ENCODE measurements at places on chromosomes 2 and 18.

DNA sequence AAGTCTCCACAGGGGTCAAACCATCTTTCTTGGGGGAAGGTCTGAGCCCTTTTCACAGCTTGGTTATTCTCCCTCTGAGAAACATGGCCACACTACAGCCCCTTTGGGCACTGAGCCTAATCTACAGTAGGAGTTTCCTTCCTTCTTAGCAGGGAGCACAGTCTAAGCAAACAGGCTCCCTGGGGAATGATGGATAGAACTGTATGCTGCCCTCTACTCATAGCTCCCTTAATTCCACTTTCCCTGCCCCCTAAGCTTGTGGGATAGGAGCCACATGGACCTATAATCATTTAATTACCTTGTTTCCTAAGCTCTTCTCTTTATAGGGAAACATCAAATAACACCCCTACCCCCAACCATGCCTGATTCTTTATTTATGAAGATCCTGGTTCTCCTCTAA is 442.1 kb upstream of the MEX3C start:
- DNase-seq: no peak

DNA sequence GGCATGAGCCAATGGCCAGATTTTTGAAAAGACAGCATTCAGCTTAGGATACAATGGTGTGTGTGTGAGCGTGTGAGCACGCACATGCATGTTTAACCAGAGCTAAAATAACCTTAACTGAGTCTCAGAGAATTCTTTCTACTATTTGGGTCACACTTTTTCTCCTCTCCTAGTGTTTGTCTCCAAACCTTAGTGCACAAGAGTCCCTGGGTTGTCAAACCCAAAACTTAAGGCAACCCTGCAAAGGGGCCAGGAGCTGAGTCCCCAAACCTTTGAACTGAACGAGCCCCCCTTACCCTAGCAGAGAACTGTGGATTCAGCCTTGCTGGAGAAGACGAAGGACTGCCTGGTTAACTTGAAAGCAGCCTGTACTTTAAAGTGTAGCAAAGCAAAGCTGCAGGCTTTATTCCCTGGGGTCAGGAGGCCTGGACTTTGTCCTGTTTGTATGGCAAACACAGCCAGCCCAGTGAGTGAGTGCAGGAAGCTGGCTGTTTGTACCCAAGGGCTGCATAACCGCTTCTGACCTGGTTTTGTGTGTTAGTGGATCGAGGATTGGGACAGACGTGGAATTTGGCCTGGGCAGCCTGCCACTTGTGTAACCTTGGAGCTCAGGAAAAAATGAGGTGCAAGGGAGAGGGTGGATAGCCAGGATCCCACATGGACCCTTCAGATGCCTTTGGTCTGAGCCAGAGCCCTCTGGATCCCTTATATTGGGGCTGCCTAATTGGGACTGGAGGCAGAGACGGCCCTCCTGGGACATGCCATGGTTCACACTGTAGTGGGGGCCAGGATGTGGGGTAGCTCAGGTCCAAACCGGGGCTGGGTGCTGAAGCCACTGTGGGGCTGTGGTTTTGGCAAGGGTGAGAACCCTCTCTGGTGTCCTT is 6.4 kb upstream of the PSMD1 start:
- no peak for DNase-seq

DNA sequence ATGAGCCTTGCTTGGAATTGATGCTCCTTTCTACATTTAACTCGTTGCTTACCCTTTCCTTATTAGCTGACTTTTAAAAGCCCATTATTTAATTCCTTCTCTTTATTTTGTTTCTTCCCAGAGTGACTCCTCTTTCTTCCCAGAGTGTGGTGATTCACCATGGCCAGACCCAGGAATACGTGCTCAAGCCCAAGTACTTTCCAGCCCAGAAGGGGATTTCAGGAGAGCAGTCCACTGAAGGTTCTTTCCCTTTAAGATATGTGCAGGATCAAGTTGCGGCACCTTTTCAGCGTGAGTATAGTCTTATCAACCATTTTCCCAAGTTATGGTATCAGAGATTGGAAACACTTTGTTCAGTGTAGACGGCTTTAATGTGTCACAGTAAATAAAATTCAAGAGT is 163.7 kb downstream of the LTBP1 start:
- DNase-seq: no peak

- DNase-seq: no peak
Measured at GRCh38 chr2:227407591-227408151, 19.9 kb upstream of the SCYGR1 start.

DNA sequence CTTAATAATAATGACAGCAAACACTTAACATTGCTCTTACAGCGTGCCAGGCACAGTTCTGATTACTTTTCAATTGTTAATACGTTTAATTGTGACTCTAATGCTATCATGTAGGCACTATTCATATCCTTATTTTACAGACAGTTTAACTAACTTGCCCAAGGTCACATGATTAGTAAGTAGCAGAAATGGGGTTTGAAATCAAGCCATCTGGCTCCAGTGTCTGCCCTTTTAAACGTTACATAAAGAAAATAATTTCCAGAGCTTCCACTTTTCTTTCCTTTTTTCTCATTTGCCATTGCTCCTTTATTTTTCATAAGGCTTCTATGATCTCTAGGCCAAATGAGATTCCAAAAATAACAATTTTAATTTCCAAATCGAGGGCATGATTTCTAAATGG is 50.6 kb upstream of the IKZF2 start:
- no peak for DNase-seq

GRCh38 chr2:224038830-224039079 is 331 bp downstream of the SERPINE2 start:
- DNase-seq: no peak

DNA sequence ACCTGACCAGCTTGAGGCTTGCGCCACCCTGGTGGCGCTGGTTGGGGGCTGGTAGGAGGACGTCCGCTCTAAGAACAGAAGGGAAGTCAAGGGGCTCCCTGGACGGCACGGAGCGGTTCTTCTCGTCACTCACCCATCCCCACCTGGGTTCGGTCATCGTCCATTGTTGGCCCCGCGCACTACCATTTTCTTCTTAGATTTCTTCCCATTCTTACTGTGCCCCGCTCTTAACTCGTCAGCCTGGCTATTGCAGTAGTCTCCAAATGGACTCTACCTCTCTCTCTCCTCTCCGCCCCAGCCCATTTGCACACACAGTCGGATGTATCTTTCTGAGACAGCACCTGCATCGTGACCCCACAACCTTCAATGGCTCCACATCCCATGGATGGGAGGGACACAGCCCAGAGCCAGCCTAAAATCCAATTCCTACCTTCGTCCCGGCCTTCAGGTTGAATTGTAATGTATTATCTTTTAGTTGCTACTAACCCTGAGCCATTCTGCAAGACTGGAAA is 814 bp upstream of the RAB1A start:
- no peak for DNase-seq

GRCh38 chr2:183952741-183953140 is 645.6 kb upstream of the ZNF804A start:
- no peak for DNase-seq

DNA sequence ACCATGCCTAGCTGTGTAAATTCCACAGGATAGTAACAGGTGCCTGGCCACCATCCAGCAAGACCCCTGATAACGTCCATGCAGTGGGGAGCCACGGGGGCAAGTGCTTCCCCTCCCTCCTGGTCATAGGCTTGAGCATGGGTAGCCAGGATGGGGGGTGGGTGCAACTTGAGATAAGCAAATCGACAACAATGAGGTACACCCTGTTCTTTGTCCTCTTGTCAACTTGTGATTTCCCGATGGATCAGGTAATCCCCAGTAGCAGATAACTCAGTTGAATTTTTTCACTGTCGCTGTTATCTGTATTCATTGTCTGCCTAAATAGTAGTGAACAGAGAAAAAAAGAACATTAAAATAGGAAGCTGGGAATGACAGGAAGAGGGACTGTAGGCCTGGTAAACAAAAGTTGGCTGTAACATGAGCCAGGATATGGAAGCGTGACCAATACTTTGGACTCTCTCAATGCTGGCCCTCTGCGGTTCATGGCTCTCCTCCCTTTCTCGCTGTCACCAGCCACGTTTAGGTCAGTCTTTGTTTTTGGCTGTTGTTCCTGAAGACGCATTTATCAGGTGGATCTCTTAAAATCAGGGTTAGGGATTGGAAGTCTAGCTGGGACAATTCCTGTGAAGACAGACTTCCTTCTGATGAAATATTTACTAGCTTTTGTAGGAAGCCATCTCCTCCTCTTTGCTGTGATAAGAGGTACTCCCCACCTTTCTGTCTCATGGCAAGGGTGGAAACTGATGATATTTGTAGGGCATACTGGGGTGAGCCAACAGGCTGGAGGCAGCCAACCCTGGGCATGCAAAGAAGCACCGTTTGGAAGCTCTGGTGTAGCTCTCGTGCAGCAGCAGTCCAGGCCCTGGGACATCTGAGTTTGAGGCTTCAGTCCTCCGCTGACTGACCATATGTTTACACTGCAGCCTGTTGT is 42.4 kb downstream of the TCF7L1 start:
- DNase-seq: no peak

DNA sequence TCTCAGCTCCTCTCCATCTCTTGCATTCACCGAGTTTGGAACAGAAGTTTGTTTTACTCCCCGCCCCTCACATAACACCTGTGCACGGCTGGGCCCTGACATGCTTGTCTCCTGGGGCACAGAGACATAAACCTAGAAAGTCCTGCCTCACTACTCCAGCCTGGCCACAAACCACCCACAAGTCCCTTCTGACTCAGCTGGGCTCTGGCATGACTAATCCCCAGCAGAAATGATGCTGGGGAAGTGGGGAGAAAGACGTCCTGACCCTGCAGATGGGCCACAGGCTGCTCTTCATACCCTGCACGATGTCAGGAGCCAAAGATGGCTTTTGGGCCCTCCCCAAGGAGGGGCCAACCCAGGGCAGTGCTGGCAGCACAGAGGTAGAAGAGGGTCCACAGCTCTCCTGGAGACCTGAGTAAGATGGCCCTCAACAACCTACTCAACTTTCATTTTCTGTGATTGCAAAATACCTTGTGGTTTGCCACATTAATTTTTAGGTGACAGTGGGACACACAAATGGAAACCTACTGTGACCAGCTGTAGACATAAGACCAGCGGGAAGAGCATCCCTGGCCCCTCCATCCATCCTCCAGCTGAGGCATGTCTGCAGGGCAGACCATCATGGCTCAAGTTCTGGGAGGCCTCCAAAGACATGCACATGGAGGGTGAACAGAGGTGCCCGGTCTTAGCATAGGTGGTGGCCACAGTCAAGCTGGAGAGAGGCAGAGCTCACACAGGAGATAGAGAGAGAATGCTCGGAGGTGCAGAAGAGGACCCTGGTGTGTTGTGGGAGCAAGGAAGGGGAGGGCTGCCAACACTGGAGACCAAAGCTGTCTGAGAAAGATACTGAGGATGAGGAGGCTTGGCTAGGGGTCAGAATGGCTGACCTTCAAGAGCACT is 40.0 kb downstream of the DNMT3A start:
- DNase-seq: peak; percentile 32

GRCh38 chr18:63395503-63395902 is 26.8 kb downstream of the VPS4B start:
- no peak for DNase-seq
